ENCODE measurements at places on chromosomes 1 and 21. TPM values are rescaled to one million over a fixed set of nuclear protein-coding genes. Genes with fewer than 3 reads are reported as not detected.
A peak's percentile ranks its signal among the peaks of the same experiment; 100 is the strongest.

DNA sequence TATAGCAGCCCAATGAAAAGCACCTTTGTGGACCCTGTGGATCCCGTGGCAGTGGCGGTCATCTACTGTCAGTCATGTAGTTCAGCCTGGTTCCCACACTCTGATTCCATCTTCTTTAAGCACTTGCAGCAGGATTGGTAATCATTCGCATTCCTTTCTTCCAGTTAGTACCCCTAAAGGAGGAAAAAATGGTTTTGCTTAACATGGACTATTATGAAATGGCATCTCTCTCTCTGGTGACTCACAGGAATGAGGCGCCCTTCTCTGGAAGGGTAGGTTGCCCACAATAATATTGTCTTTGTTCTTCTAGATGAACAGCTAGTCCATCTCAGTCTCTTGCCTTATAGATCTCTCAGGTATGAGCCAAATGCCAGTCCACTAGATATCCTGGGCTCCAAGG, 127.9 kb upstream of the MROH9 start:
- DNase-seq = no peak

GRCh38 chr1:58035523-58035922, 511.0 kb downstream of the OMA1 start:
- DNase-seq = peak; percentile 28

- no peak for DNase-seq
These were observed 12.3 kb downstream of the ZBTB7B start for GRCh38 chr1:155014709-155015508.

GRCh38 chr1:236108027-236108648, 34.2 kb upstream of the GPR137B start:
- DNase-seq = no peak

DNA sequence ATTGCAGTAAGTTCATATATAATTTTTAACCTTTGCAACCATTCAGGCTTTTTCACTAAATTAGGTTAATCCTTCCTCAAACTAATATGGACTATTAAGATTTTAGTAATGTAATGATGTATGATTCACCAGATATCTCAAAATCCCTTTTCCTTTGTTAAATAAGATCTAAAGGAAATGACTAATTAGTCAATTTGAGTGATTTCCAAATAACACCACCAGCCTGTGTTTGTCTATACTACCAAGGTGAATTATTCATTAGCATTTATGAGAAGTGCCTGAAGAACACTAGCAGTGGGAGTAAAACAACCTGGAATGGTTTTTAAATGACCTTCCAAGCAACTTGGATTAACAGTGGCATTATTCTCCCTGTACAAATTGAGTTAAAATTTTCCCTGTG, 670.6 kb upstream of the PKN2 start:
- DNase-seq = no peak

- peak; percentile 83 for DNase-seq
These were observed 23.2 kb downstream of the NENF start for GRCh38 chr1:212455803-212456528.

GRCh38 chr1:103265551-103265950, 157.2 kb upstream of the COL11A1 start:
- no peak for DNase-seq

- no peak for DNase-seq
These were observed 189.1 kb downstream of the CLIC6 start for GRCh38 chr21:34857874-34858273.

DNA sequence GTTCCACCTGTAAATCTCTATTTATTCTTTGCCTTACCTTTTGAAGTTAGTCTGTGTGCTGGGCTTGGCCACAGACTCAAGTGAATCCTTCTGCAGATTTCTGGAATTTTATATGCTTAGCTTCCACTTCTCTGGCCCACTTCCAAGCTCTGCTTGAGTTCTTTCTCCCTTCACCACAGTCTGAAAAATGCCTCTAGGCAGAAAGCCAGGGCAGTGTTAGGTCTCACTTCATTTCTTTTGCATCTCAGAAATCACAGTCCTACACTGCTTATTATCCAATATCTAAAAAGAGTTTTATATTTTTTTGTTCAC, 48.9 kb downstream of the INKA2 start:
- DNase-seq = peak; percentile 15

GRCh38 chr1:152902636-152903035, 5.7 kb upstream of the IVL start:
- no peak for DNase-seq

DNA sequence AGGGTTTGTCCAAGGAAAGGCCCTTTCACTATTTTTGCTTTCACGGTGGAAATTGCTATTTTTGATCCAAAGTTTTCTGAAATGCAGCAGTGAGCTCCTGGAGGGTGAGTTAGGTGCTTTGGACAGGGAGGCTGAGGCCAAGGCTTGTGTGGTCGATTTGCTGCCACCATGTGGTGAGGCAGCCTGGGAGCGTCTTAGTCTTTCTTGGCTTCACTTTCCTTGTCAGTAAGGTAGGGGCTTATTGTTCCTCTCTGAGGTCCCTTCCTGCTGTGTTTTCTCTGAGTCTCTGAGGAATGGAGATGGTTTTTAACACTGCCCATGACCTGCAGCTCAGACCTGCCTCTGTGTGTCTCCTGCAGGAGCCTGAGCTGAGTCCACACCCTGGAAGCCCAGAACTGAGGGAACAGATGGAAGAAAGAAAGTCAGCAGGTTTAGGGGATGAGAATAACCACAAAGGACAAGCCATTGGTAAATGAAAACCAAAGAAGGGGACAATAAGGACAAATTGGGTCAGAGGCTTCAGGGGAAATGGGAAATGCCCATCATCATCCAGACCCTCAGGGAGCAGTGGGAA, 20.1 kb upstream of the S100A10 start:
- DNase-seq = no peak

DNA sequence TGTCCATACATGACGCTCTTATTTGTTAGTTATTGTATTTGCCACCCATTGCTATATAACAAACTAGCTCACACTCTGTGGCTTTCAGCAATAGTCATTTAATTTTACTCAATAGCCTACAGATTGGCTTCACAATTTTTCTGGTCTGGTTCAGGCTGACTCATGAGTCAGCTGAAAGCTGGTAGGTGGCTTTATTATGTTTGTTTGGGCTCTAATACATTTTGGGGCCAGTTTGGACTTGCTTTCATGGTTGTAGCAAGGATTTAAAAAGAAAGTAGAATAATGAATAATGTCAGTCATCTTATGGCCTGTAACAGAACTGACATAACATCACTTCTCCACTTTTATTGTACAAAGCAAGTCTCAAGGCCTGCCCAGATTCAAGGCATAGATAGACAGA, 338.7 kb downstream of the LRRIQ3 start:
- no peak for DNase-seq

DNA sequence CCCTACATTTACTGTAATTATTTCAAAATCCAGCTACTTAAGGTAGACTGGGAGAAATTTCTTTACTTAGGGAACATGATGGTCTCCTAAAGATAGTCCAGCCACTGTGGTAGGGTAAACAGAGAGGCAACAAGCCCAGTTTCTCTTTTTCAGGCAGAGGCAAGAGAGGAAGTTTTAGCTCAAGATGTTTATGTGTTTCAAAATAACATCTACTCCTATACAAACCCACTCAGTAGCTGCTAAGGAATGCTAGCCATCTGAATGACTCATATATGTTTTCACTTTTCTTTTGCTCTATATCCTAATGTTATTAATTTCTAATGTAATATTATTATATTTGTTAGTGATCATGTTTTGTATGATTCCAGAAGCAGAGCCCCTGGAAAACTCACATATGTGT, 856.6 kb downstream of the PLA2G4A start:
- no peak for DNase-seq

DNA sequence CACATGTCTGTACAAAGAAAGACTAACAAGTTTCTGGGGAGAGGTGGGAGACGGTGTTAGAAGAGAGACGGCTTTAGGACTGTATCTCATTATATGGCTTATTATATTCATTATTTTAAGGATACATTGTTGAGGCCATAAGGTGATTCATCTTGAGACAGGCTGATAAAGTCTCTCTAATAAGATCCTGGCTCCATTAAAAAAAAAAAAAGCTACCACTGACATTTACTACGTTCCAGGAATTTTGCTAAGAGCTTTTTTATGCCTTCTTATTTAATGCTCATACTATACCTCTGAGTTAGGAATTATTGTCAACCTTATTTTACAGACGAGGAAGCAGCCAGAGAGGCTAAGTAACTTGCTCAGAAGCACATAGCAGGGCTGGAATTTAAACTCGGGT, 173.7 kb downstream of the GABPA start:
- DNase-seq = no peak

DNA sequence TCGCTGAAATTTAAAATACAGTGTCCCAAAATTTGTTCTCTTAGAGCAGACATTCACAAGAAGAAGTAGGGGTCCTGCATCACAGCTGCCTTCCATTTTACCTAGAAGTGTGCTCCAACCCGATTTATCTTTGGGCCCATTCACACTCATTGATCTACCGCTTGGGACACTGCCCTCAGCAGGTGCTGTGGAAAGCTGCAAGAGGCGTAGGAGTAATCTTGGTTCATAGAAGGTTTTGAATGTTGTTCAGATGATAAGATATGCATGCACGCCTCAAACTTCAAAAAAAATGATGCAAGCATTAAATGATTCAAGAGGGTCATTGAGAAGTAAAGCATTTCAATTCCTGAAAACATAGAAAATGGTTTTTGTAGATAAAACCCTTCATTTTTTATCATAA, 18.6 kb upstream of the C1orf105 start:
- no peak for DNase-seq

DNA sequence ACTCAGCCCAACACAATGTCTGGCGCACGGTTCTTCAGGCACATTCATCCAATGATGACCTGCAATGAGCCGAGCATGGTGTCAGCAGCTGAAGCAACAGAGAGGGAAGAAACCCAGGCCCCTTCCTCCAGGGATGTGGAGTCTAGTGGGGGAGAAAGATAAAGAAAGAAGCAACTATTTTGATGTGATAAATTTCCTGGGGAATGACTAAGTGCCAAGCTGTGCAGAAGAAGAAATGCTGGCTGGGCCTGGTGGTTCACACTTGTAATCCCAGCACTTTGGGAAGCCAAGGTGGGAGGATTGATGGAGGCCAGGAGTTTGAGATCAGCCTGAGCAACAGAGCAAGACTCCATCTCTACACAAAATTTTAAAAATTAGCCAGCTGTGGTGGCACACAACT, 561.8 kb downstream of the KIF26B start:
- DNase-seq = no peak

GRCh38 chr21:29271927-29272333, 26.8 kb upstream of the BACH1 start:
- DNase-seq = no peak

GRCh38 chr1:156259805-156260204, 11.9 kb upstream of the PAQR6 start:
- peak; percentile 64 for DNase-seq

GRCh38 chr21:44919111-44919912, 1.4 kb downstream of the ITGB2 start:
- DNase-seq = no peak

GRCh38 chr1:86972262-86972661, 57.8 kb downstream of the HS2ST1 start:
- no peak for DNase-seq

DAP3 gene
- polyA plus RNA-seq = 115 TPM

ESPN gene
- polyA plus RNA-seq = 0.13 TPM

ITSN1 gene
- polyA plus RNA-seq = 27.8 TPM

GPR161 gene
- polyA plus RNA-seq = 19.2 TPM

ZBTB7B gene
- polyA plus RNA-seq = 22.1 TPM

FAAP20 gene
- 35.6 TPM for polyA plus RNA-seq

MPC2 gene
- polyA plus RNA-seq = 21.0 TPM

CFH gene
- 4.9 TPM for polyA plus RNA-seq

ECE1 gene
- 96.6 TPM for polyA plus RNA-seq

PLPP3 gene
- polyA plus RNA-seq = 32.2 TPM

SV2A gene
- 22.7 TPM for polyA plus RNA-seq

CD1D gene
- not detected for polyA plus RNA-seq
